Hepatocyte (in vitro differentiated cells): ENCODE measurements at places on chromosomes 3 and 15.

- DNase-seq: peak; percentile 25
These were observed 584.4 kb downstream of the PDCD6IP start for GRCh38 chr3:34382859-34383258.

- DNase-seq: no peak
These were observed 13.7 kb upstream of the ULK4 start for GRCh38 chr3:41975416-41976103.

DNA sequence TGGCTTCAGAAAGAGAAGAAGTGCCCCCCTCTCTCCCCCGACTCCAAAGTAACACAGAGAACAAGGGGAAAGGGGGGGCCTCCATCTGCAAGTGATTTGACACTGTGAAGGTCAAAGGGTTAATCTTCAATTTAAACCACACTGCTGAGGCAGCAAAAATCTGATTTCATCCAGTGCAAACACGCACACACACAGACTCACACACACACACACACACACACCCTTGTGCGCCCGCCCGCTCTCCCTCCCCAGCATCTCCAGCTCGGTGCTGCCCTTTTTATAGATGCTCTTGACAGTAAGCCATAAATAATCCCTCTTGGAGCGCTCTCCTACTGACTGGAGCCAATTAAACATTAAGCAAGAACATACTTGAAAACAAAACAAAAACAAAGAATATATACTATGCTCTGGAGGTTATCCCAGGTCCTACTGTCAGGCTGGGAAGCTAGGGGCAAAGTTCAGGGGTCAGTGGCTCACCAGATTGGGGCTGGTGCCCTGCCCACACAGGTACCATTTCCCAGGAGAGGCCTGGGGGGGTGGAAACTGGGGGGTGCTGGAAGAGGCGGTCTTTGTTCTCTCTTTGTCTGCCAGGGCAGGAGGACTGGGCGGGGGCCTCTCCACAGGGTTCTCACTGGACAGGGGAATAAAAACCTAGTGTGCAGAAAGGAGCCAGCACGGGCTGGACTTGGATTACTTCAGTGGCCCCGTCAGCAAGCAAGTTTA is 16.3 kb downstream of the BMF start:
- peak; percentile 91 for DNase-seq

DNA sequence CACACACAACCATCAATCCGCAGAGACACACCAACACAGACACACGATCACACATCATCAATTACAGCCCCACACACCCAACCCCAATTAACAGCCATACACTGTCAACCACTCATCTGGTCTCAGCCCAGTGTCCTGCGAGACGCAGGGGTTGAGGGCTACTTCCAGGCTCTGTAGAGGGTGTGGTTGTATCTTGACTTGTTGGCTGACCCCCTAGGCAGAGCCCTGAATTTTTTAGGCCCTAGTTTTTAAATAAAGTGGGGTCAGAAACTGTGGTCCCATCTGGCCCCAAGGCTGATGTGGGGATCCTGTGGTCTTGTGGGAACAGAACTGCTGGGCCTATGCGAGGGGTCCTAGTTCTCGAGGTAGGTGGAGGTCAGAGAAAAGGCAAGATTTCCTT is 9.2 kb downstream of the VILL start:
- no peak for DNase-seq

DNA sequence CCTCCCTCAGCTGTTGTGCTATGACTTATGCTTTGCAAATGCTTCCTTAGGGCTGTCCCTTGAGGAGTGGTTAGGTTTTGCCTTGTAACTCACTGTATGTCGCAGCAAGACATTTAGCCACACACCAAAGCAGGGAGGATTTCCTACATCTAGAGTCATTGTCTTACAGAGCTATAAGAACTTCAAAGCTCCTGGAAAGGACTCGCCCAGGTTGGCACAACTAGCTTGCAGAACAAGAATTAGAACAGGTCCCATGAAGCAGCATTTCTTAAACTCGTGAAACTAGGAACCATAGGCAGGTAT is 19.4 kb upstream of the ACAP2 start:
- DNase-seq: no peak
